Keratinocyte (primary cell): ENCODE measurements at places on chromosomes 3 and 15. TPM values are rescaled to one million over a fixed set of nuclear protein-coding genes. Genes with fewer than 3 reads are reported as not detected.

The RAF1 gene
- polyA plus RNA-seq, result 68.3 to 92.4 TPM (median 80.1 TPM) in 3 replicates

- H3K4me3 ChIP-seq, result no peak overlapping the region
- H3K4me1 ChIP-seq, result no peaks in the 10 kb centered on the region
- no peak overlapping the region for H3K27ac ChIP-seq
- H3K27me3 ChIP-seq, result no peaks in the 10 kb centered on the region
These were observed 99.9 kb downstream of the ADAMTS17 start for GRCh38 chr15:100241572-100242482.

GRCh38 chr3:86481031-86481430 is 509.9 kb downstream of the VGLL3 start:
- H3K4me3 ChIP-seq, result no peak overlapping the region
- no peak overlapping the region for H3K27ac ChIP-seq
- no peaks in the 10 kb centered on the region for H3K36me3 ChIP-seq
- H3K4me1 ChIP-seq, result no peaks in the 10 kb centered on the region

- H3K27ac ChIP-seq, result no peak overlapping the region
- peaks cover 13% of the 10 kb centered on the region for H3K27me3 ChIP-seq
- H3K4me3 ChIP-seq, result no peak overlapping the region
- H3K4me1 ChIP-seq, result peaks cover 32% of the 10 kb centered on the region
- no peak for DNase-seq
These were observed 37.6 kb downstream of the EPHB3 start for GRCh38 chr3:184599143-184599542.

GRCh38 chr15:32893421-32893820 is 175.6 kb downstream of the GREM1 start:
- no peak overlapping the region for H3K27ac ChIP-seq
- no peaks in the 10 kb centered on the region for H3K36me3 ChIP-seq
- no peak for DNase-seq
- no peaks in the 10 kb centered on the region for H3K4me1 ChIP-seq

- H3K27ac ChIP-seq, result no peak overlapping the region
- no peak for DNase-seq
- no peaks in the 10 kb centered on the region for H3K36me3 ChIP-seq
- H3K27me3 ChIP-seq, result no peaks in the 10 kb centered on the region
These were observed 33.7 kb downstream of the RORA start for GRCh38 chr15:61195116-61196002.

DNA sequence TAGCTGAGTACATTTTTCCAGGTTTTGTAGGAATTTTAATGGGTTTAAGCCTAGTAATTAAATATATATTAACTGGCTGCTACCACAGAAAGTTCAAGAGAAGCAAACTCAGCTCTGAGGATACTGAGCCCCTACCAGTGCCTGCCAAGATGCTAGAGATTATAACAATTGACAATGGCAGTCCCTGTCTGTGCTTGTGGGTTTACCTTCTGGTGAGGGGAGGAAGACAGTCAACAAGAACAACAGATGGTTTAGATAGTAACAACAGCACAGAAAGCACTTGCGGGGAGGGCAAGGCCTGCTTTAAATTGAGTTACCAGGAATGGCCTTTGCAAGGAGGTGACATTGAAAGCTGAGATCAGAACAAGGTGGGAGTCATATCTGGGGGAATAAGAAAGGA is 56.6 kb upstream of the ARHGEF3 start:
- peaks cover 14% of the 10 kb centered on the region for H3K4me1 ChIP-seq
- H3K27me3 ChIP-seq, result no peaks in the 10 kb centered on the region
- no peak overlapping the region for H3K4me3 ChIP-seq
- H3K27ac ChIP-seq, result no peak overlapping the region

The POPDC2 gene
- 0.48 to 1.3 TPM (median 0.87 TPM) in 3 replicates for polyA plus RNA-seq

DNA sequence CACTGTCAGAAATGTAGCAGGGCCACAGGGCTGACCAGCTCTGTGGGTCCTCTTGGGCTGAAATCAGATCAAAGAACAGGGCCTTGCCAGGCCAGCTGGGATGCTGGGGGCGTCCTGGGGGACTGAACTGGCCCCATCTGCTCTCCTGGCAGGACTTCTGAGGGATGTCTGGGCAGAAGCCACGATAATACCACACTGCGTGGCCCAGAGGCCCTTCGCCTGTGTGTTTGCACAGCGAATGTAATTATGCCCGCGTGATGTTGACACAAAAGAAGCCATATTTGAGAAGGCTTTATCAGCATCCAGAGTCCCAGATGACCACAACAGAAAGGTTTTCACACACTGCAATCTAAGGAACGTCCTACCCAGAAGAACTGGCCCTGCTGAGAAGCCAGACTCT is 174.0 kb downstream of the RAB11A start:
- peaks cover 2% of the 10 kb centered on the region for H3K27me3 ChIP-seq
- DNase-seq, result no peak
- no peak overlapping the region for H3K27ac ChIP-seq
- no peak overlapping the region for H3K4me3 ChIP-seq
- no peaks in the 10 kb centered on the region for H3K36me3 ChIP-seq

DNA sequence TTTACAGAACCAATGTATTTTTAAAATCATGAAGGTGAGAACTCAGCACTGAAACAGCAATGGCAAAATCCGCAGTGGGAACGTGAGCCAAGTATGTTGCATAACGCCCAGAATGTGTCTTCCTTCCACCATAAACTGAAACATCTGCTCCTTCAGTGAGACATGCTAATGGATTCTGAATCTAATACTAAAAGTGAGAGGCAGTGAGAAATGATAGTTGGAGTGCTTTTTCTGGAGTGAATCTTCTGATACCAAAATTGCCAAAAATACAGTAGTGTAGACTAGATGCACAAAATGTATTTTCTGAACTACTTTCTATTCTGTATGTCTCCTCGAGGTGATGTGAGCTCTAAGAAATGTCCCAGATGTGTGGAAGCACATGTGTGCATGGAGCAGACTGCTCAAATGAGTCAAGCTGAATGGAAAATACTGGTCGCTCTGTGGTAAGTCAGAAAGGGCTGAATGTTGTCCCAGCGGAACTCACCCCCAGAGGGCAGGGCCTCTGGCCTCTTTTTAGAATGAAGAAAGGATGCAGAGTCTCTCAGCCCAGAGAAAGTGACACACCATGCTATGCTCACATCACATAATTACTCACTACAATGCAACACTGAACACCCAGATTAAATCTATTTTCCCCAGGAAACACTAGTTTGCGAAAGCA is 73.0 kb downstream of the ATP10A start:
- H3K27me3 ChIP-seq, result no peaks in the 10 kb centered on the region
- H3K4me3 ChIP-seq, result no peak overlapping the region
- no peak overlapping the region for H3K27ac ChIP-seq
- no peaks in the 10 kb centered on the region for H3K36me3 ChIP-seq

The RAB7A gene
- polyA plus RNA-seq, result 358 to 416 TPM (median 364 TPM) in 3 replicates
